ENCODE measurements at places on chromosomes 2 and 18.

DNA sequence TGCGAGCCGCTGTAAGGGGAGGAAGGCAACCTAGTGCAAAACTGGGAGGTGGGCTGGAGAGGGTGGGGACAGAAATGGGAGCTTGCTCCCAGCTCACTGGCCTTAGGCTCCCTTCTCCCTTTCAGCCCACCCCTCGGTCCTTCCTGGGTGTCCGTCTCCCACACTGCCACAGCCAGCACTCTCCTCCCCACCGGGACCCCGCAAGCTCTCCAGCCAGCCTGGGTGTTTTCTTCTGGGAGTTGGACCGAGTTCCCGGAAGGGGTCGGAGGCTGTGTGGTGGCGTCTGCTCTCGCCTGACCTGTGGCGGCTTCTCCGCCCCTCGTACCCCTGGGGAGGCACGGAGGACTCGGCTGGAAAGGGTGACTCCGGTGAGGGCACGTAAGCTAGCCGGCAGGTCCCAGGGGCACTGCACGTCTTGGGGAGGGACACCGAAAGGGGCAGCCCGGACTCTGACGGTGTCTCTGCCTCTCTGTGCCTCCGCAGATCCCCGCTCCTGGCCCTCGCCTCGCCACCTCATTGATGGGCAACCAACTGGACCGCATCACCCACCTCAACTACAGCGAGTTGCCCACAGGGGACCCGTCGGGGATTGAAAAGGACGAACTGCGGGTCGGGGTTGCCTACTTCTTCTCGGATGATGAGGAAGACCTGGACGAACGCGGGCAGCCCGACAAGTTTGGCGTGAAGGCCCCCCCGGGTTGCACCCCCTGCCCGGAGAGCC is 1.1 kb downstream of the LRATD1 start:
- DNase-seq = no peak

DNA sequence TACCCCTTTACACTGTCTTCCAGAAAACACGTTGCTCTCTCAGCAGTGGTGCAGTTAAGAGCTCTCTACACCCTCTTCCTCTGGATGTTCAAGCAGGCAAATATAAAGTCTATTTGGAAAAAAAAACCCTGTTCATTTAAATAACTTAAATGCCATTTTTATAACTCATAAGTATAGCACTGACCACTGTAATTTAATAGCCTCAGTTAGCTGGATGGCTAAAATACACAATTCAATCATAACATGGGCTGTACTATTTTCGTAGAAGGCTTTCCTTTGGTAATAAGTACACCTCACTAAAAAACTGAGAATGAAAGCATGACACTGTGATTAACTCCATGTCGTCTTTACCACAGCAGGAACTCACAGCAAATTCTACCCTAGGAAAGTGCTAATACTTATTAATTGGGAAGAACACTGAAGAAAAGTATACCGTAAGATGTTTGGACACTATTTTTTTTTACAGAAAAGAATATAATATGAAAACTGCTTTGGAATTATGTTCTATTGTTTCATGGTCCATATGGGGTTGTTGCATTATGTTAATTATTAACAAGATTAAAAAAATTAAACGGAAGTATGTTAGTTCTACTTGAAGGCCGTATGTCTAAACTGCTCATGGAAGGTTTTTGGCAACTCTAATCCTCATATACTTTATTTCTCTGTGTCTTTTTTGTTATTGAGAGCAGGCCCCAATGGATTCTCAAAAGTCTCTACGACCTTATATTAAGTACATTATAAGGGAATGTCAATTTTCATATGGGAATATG is 269.1 kb downstream of the ZNF385B start:
- no peak for DNase-seq

DNA sequence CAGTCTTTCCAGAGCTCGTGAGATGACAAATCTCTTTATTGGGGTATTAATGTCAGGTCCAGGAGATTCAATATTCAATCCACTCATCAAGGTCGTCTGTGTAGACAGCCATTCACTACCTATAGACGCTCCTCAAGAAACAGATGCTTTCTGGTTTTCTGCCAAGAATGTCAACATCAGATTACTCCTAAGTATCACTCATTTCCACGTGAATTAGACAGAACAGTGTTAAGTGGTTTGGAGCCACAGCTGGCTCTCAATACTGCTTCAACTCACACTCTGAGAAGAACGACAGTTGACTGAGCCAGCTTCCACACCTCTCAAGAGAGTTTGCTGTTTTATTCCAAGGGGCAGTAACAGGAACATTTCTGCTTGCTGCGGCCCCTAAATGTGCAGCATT is 113.5 kb upstream of the NEDD4L start:
- no peak for DNase-seq

GRCh38 chr2:222431869-222432268 is 7.5 kb downstream of the SGPP2 start:
- no peak for DNase-seq

- no peak for DNase-seq
Measured at GRCh38 chr2:71609958-71610357, 156.6 kb downstream of the DYSF start.

GRCh38 chr2:101036562-101036961 is 34.5 kb downstream of the RPL31 start:
- no peak for DNase-seq

DNA sequence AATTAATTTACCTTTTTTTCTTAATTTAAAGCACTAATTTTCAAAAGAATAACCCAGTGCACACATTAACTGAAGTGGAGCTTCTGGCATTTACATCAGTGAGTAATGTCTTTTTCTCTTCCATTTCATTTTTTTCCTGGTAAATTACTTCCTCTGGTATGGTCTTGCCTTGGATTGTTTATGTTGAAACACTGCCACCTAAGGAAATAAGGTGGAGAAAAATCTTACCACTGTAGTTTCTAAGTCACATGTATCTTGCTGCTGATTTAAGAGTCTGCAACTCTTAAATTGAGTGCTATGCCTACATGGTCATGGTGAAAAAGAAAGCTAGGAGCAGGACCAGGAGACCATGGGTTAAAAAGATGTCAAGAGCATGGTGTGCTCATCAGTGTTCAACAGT is 51.0 kb downstream of the TTC27 start:
- DNase-seq = no peak

DNA sequence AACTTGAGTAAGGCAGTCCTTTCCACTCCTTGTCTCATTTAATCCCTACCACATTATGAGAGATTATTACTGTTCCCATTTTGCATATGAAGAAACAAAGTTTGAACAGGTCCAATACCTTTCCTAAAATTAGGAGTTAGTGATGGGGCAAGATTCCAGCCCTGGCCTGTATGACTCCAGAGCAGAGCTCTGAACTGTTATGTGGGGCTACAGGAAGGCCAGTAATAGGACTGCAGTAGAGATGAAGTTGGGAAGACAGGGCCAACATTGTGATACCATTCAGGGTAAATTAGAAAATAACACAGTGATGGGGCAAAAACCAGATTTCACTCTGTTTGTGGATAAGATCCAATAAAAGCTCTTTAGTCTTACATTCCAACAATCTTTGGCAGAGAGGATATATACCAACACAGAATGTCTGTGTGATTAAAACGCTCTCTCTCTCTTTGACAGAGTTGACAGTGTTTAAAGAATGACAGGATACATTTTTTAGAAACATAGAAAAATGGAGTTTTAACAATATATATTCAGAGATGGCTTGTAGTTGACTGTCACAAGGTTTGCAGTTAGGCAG is 22.7 kb downstream of the KATNAL2 start:
- DNase-seq = no peak

DNA sequence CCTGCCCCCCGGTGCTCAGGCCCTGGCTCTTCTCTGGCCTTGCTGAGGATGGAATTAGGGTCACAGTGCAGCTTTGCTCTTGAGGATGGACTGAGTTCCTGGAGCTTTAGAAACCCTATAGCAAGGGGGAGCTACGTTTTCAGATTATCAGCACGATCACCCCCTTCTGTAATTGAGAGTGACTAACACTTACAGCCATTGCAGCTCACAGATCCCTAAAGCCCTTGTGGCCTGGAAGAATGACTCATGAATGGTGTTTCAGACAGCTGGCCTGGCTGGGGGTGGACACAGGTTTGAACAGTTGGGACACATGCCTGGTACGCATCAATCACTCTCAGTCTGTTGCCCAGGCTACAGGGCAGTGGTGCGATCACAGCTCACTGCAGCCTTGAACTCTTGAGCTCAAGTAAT is 79.7 kb upstream of the IGFBP5 start:
- DNase-seq = no peak

GRCh38 chr2:209411718-209412117 is 12.1 kb upstream of the MAP2 start:
- no peak for DNase-seq

DNA sequence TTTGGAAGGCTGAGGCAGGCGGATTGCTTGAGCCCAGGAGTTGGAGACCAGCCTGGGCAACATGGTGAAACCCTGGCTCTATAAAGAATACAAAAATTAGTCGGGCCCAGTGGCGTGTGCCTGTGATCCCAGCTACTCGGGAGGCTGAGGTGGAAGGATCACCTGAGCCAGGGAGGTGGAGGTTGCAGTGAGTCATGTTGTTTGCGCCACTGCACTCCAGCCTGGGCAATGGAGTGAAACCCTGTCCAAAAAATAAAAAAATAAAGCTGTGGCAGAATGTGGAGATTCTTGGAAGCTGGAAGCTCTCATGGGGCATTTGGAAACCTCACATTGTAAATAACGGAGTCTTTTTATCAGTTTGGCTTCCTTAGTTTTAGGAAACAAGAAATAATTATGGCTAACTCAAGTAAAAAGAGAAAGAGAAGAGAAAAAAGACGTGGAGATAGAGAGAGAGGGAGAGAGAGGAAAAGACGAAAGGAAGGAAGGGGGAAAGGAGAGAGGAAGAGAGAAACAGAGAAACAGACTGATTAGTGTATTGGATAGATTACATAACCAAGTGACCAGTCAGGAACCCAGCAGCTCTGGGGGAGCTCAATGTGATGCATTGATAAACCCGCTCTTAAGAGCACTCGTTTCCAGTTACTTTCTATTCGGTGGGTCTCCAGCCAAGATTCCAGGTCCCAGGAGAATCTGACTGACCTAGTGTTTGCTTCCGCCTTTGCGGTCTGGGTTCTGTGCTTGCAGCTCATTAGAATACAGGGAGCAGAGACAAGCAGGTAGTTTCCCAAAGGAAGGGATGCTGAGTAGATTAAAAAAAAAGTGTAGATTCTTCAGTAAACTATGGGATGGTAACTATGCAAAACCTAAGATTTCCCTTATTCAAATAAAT is 1.1 kb upstream of the SPAST start:
- no peak for DNase-seq

DNA sequence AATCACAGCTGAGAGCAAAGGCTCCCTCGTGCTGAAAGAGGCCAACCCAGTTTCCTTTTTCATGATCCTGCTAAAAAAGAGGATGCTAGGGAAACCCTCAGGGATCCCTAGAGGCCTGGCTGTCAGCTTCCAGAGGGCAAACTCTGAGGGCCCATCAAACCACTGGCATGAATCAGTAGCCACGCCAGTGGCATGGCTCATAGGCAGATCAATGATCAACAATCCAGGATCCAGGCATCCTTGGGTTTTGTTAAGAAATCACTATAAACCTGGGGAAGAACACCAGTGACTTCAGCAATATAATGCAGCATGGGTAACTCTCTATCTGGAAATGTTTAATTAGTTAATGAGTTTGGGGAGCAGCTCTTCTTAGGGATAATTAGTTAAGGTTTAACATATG is 286.5 kb downstream of the C1D start:
- no peak for DNase-seq

- no peak for DNase-seq
Measured at GRCh38 chr2:204116159-204116792, 179.7 kb downstream of the ICOS start.

GRCh38 chr2:201072201-201072530 is 365 bp downstream of the NDUFB3 start:
- DNase-seq = no peak

GRCh38 chr2:200221055-200221955 is 85.2 kb upstream of the SPATS2L start:
- DNase-seq = no peak

DNA sequence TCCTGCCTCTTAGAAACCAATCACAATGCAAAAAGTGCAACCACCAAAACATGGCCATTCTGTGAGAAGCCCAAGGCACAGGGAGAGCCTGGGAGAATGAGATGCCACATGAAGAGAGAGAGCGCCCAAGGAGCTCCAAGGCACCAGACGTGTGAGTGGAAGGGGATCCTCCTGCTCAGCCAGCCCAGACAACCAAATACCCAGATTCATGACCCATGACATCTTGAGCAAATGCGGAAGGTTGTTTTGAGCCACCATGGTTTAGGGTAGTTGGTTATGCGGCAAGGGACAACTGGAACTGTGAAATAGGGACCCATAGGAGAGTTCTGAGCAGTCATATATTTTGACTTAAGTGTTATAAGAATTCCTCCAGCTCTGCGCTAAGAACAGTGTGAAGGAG is 7.0 kb downstream of the AFF3 start:
- DNase-seq = no peak

- no peak for DNase-seq
Measured at GRCh38 chr18:8602040-8602439, 7.2 kb upstream of the RAB12 start.

DNA sequence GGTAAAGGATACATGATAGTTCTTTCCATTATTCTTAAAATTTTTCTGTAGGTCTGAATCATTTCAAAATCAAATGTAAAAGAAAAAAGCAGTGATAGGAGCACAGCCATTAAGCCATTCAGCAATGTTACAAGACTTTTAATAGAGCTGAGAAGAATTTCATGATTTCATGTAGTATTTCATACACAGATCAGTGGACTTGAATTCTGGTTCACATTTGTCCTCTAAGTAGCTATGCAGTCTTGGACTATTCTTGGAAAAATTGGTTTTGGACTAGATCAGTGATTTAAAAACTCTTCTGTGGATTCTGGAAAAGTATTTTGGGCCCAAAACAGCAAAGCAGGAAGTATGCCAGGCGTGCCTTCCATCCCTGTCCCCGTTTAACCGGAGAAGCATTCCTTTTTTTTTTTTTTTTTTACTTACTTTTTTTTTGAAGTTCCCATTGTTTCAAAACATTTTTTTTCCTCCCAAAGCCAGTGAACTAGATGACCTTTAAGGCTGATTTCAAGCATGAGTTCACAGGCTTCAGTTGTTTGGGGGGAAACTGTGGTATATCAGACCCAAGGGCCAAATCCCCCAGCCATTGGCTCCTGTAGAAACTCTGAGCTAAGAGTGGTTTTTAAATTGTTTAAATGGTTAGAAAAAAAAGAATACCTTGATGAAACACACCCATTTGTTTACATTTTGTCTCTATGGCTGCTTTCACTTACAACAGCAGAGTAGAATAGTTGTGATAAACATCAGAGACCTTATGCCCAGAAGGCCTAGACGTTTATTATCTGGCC is 17.5 kb upstream of the POLI start:
- DNase-seq = no peak

GRCh38 chr2:39920307-39920801 is 141.3 kb upstream of the THUMPD2 start:
- no peak for DNase-seq
